ENCODE measurements at places on chromosomes 1 and 21.

- no peak for DNase-seq
These were observed 473 bp upstream of the BRDT start for GRCh38 chr1:91948501-91949355.

DNA sequence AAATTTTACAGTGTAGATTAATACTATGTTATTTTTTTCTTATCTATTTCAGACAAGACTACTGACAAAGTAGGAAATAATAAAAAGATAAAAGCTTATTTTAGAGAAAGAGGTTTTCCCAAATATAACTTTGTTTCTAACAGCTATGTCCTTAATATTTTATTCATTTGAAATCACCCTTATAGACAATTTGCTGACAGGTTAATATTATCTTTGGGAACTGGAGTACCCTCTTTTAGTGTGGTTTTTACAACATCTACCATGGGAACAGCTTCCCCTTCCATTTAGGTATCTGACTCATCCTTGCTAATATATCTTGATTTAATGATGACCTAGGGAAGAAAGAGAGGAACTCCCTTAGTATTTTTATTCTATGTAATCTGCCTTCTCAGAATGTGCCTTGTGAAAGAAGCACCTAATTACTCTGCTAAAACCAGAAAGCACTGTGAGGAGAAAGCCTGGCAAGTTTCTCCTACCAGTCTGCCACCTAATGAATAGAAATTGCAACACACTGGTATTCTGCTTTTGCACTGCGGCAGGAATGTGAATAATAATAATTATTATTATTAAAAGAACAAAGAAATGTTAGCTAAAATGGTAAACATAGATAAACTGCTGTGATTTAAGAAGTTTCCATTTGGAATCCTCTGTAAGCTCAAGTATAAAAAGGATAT is 192.8 kb downstream of the PDE4B start:
- DNase-seq: no peak

GRCh38 chr21:31860851-31861250 is 12.0 kb upstream of the HUNK start:
- no peak for DNase-seq

GRCh38 chr1:67840449-67840848 is 7.2 kb upstream of the GNG12 start:
- DNase-seq: no peak

- no peak for DNase-seq
These were observed 759 bp downstream of the GPR157 start for GRCh38 chr1:9128166-9128519.

- DNase-seq: no peak
These were observed 117.9 kb downstream of the AKT3 start for GRCh38 chr1:243731974-243732625.

DNA sequence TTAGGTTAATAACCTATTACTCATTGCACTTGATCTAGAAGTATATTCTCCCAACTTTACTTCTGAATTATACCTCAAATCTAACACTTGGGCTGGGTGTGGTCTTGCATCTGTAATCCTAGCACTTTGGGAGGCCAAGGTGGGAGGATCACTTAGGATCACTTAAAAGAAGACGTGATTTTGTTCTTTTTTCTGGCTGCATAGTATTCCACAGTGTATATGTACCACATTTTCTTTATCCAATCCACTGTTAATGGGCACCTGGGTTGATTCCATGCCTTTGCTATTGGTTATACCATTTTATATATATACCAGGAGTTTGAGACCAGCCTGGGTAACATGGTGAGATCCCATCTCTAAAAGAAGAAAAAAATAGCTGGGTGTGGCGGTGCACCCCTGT is 48.5 kb upstream of the TSNAX start:
- DNase-seq: no peak

GRCh38 chr1:145849356-145850160 is 4.1 kb downstream of the NUDT17 start:
- no peak for DNase-seq

DNA sequence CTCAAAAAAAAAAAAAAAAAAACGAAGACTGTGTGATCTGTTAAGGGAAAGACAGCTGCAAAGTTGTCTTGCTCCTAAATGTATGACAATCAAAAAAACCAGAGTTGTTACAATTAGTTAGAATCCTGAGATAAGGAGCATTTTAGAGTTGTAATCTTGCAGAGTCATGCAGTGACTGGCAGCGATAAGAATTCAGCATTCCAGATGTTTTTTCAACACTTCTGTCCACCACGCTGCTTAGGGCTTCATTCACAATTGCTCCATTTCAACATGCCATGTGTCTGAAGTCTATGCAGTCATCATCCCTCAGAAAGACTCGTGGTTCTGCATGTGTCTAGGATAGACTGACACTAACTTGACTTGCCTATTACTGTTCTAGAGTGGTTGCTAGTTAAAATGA is 102.4 kb upstream of the BACE2 start:
- no peak for DNase-seq

DNA sequence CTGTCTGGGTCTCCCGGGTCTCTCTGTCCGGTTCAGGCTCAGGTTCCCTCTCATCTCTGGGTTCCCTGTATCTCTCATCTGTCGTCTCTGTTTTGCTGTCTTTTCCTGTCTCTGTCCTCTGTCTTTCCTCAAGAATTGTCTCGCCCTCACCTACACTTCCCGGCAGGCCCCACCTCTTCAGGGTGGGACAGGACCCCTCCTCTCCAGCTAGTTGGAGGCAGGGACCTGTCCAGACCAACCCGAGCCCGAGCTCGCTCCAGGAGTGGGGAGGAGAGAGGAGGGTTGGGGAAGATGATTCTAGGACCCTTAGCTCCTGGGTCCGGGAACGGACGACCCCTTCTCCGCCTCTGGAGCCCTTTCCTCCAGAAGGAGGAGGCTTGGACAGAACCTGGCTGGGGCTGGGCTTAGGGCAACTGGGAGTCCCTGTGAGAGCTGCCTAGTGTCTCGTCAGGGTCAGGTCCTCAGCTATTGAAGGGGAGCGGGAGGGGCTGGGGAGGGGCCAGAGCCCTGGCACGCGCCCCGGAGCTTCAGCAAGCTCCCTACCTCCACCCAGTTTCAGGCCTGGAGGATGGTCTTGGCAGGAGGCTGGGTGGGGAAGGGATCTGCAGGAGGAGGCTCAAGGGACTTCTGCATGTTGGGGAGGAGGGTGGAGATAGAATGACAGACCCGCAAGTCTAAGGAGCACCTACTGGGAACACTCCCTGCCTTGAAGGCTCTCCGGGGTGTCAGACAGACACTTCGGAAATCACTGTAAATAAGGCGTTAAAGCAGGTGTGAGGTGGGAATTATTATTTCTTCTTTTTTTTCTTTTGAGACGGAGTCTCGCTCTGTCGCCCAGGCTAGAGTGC is 26.3 kb upstream of the EPB41 start:
- DNase-seq: no peak

DNA sequence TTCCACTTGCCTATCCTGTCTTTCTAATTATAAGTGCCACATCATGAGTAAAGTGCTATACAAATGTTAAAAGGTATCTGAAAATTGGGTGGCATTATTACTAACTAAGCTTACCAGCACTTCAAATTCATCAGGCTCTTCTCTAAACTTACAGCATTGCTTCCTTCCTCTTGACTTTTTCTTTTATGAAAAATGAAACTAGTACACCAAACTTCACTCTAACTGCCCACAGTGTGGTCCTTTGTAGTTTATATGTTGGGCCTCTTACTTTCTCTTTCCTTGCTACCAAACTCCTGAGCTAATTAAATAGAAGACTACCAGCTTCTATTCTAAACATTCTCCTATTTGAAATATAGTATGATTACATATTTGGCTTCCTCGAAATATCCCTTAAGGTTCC is 81.8 kb downstream of the NOTCH2 start:
- no peak for DNase-seq

- DNase-seq: no peak
These were observed 24.6 kb downstream of the TRIM45 start for GRCh38 chr1:117096951-117097408.

GRCh38 chr1:54864460-54865208 is 22.4 kb downstream of the DHCR24 start:
- DNase-seq: no peak

- no peak for DNase-seq
These were observed 179.9 kb downstream of the DPYD start for GRCh38 chr1:97740891-97741290.

DNA sequence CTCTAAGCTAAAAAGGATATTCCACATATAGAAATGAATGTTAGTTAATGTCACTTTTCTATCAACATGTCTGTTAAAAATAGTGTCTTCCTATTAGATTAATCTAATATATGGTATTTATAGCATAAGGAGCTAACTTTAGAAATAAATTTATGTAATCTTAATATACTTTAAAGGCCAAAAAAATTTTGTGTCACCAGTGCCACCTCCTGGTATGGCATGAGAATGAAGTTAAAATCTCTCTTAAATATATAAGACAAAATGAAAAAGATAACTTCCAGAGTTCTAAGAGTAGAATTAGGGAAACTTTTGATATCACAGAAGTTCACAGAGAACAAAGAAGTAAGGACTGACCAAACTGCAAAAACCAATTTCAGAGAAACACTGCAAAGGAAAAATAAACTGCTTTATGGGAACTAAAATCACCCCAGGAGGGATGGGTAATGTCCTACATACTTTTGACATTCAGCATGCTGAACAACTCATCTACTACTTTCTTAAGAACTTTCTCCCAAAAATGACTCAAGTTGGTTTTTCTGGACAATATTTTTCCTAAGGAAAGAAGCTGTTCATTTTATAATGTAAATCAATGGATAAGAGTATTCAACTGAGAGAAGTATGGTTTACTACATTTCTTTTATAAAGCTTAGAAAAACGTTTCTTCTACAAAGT is 82.8 kb downstream of the TRIM33 start:
- DNase-seq: no peak

DNA sequence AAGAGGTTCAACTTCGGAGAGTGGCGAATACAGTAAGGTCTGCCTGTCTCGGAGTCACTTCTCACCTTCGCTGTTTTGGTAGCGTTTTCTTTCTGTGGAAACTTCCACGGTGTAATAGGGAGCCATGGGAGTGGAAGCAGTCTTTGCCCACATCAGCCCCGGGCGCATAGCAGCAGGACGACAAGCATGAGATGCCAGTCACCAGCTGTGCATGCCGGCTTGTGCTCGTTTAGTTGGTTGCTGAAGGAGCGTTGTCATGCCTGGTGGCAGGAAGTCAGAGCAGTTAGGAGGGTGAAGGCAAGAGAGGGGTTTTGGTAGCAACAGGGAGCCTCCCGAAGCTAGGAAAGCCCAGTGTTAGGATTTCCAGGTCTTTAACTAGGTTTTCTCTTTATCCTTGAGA is 58.8 kb downstream of the MRPS6 start:
- DNase-seq: no peak

DNA sequence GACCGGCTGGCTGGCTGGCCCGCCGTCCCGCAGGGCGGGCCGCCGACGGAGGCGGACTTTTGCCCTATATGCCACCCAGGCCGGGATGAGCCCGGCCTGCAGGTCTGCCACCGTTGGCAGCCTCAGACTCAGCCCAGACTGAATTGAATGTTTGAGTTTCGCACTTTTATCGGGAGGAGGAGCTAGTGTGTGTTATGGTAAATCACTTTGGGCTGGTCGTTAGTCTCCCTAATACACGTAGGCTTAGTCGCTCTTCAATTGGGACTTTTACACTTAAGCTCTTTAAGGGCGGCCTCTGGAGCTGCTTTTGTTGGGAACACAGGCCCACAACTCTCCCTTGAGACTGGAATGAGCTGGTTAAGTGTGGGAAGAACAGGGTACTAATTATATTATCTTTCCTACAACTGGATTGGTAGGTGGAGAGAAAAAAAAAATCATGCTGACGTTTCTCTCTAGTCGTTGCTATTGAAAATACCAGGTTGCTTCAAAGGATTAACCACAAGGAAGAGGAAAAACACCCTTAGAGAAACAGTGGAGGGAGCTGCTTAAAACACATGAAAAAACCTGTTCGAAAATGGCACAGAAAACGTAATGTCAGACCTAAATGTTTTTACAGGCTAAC is 1.4 kb upstream of the IRF2BP2 start:
- no peak for DNase-seq

DNA sequence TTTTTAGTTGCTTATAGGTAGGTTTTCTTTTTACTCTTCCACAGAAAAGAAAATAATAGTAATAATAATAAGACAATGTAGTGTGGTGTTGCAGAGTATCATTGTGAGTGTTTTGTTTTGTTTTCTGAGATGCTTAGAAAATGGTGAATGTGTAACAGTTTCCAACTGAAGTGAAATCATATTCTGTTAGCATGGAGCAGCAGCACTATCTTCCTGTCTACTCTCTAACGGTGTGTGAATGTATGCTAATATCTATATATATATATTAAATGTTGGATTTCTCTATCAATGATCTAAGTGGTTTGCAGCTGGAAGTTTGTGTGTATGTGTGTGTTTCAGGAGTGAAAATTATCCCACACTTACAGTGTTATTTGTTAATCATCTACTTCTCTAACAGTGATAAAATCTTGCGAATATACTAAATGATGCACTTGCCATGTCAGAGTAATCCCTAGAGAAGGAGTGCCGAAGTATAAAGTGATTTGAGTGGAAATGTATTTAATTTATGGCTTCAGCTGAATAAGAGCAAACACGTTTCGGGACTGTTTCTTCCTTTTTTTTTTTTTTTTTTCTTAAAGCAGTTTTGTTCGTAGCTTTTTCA is 377 bp downstream of the SAMD13 start:
- DNase-seq: no peak

GRCh38 chr1:184622136-184622823 is 132.4 kb downstream of the EDEM3 start:
- DNase-seq: no peak

GRCh38 chr21:27240839-27241238 is 274.0 kb upstream of the ADAMTS5 start:
- DNase-seq: no peak

GRCh38 chr1:19260211-19261138 is 8.9 kb downstream of the MRTO4 start:
- no peak for DNase-seq

- no peak for DNase-seq
These were observed 129.7 kb downstream of the RUNX1 start for GRCh38 chr21:34919406-34919805.

GRCh38 chr1:203381151-203381751 is 30.3 kb upstream of the FMOD start:
- no peak for DNase-seq

DNA sequence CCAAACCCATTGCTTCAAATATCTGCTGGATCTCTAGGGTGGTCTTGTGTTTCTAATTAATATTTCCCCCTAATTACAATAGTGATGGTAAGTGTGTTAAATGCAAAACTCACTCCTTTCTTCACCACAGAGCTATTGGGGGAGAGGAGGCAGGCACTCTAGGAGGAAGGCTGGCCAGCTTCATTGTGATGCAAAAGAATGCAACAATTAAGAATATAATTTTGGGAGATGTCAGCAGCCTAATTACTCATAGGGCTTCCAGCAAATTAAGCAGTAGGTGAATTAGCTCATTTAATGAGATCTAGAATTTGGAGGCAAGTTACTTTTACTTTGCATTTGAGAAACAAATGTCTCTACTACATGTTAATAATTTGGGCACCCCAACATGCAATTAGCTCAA is 560.4 kb upstream of the DAB1 start:
- no peak for DNase-seq
